Small intestine (tissue), 16 donors: ENCODE measurements at places on chromosomes 3 and 15.
A peak's percentile ranks its signal among the peaks of the same experiment; 100 is the strongest.

DNA sequence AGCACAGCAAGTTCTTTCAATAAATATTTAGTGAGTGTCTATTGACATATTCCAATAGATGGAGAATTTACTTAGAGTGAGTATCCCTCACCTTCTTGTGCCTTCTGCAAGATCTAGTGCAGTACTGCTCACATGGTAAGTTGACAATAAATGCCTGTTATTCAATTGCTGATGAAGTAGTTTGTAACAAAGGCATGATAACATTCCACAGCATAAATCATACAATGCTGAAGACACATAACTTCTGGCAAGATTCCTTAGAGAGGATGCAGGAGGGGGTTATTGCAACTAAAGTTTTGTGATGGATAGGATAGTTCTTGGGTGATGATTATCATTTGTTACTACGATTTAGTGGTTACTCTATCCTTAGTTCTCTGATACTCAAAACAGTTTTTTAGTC, 112.2 kb upstream of the RBMS3 start:
- H3K4me3 ChIP-seq: no peak overlapping the region

- H3K36me3 ChIP-seq: no peaks in the 10 kb centered on the region
- no peak overlapping the region for H3K4me3 ChIP-seq
- DNase-seq: no peak
- H3K4me1 ChIP-seq: no peaks in the 10 kb centered on the region
- no peaks in the 10 kb centered on the region for H3K27me3 ChIP-seq
Measured at GRCh38 chr3:176992978-176993377, 204.3 kb downstream of the TBL1XR1 start.

GRCh38 chr15:22951381-22952280, 28.5 kb downstream of the CYFIP1 start:
- H3K27ac ChIP-seq: peak overlapping the region; percentile 46
- no peaks in the 10 kb centered on the region for H3K4me1 ChIP-seq
- H3K4me3 ChIP-seq: no peak overlapping the region

DNA sequence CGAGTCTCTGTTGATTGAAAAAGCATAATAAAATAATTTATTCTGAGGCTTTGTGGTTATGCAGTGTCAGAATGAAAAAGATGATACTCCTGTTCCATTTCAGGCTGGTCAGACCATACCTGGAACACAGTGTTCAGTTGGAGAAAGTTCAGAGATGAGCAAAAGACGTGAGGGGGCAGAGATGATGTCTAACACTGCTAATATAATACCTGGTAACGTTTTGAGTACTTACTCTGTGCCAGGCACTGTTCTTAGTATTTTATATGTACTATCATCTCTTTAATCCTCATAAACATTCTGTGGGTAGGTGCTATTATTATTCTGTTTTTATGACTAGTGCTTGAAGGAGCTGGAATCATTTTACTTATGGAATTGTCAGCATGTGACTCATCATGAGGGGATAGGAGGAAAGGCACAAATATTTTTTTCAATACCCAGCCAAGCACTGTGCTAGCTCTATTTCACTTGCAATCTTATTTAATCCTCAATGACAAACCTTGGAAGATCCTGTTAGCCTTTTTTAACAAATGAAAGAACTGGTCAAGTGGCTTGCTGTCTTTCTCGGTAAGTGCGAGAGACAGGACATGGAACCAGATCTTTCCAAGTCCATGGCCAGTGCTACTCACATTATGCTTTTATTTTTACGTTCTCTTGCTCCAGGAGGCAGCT, 31.8 kb downstream of the IQGAP1 start:
- no peak for DNase-seq
- peaks cover 5% of the 10 kb centered on the region for H3K4me1 ChIP-seq
- H3K4me3 ChIP-seq: no peak overlapping the region
- no peaks in the 10 kb centered on the region for H3K36me3 ChIP-seq
- no peaks in the 10 kb centered on the region for H3K27me3 ChIP-seq

DNA sequence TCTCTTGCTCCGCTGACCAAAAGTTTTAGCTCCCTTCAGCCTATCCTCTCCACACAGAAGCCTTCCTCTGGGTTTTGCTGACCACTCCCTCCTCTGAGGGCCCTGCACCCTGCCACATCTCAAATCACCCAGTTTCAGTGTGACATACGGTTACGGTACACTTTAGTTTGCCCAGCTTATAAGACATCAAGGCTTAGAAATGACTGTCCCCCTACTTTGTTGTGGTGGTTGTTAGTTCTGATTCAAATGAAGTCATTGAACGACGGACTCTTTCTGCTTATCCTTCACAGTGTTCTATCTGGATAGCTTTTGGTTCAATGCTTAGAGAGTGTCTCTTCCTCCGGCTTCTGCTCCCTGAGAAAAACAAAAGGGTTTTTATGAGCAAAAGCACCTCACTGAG, 68.0 kb upstream of the NDUFB4 start:
- no peaks in the 10 kb centered on the region for H3K4me1 ChIP-seq
- H3K4me3 ChIP-seq: no peak overlapping the region
- no peaks in the 10 kb centered on the region for H3K27me3 ChIP-seq
- no peak overlapping the region for H3K27ac ChIP-seq
- H3K36me3 ChIP-seq: no peaks in the 10 kb centered on the region

- no peaks in the 10 kb centered on the region for H3K27me3 ChIP-seq
- H3K4me1 ChIP-seq: no peaks in the 10 kb centered on the region
- no peak overlapping the region for H3K4me3 ChIP-seq
- DNase-seq: no peak
- no peak overlapping the region for H3K27ac ChIP-seq
Measured at GRCh38 chr3:25084016-25084415, 344.0 kb upstream of the RARB start.

DNA sequence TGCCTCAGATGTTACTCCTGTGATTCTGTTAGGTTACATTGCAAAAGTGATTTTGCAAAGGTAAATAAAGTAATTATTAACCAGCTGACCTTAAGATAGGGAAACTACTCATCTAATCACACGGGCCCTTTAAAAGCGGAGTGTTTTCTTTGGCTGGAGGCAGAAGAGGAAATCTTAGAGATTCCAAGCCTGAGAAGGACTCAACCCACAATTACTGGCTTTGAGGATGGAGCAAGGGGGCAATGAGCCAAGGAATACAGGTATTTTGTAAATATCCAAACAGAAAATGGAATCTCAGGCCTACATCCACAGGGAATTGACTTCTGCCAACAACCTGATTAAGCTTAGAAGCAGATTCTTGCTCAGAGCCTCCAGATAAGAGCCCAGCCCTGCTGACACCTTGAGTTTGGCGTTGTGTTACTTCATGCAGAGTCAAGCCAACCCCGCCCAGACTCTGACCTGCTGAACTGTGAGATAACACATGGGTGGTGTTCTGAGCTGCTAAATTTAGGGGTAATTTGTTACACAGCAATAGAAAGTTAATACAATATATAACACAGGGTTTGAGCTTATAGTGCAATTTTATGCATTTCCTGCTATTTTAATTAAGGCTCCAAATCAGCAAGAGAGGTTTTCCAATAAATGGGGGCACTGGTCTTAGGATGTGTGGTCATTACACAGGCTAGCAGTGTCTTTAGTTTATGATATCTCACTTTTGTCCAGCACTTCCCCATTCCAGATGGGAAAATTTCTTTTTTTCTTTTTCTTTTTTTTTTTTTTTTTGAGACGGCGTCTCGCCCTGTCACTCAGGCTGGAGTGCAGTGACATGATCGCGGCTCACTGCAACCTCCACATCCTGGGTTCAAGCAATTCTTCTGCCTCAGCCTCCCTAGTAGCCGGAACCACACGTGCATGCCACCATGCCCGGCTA, 19.5 kb downstream of the NFKBIZ start:
- H3K27me3 ChIP-seq: no peaks in the 10 kb centered on the region
- H3K36me3 ChIP-seq: no peaks in the 10 kb centered on the region
- H3K4me3 ChIP-seq: no peak overlapping the region
- peak overlapping the region; percentile 36 for H3K27ac ChIP-seq
- H3K4me1 ChIP-seq: peaks cover 2% of the 10 kb centered on the region

DNA sequence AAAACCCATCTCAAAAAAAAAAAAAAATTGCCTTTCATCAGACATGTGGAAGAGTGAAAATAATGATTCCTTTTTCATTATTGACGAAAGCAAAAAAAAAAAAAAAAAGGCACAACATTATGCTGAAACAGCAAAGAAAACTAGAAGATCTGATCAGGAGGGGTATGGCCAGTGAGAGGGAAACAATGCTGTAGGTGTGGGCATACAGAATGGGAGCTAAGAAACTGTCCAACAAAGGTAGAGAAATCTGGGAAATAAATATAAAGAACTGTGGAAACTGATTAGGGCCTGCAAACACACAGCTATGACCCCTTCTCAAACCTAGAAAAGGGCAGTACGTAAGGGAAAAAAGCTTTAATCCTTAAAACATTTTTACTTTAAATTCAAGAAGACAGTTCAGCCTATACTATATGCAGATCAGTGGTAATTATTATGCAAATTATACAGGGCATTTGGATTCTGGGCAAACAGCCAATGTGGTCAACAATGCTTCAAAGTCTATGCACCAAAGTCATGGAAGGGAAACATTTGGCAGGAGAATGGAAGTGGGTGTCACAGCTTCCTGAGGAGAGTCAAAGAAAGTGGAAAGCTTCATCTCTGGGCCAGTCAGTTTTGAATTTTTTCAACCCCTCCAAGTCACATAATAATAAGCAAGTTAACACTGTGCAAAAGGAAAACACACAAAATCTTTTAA, 68.3 kb upstream of the SLC12A8 start:
- H3K4me1 ChIP-seq: no peaks in the 10 kb centered on the region
- no peaks in the 10 kb centered on the region for H3K36me3 ChIP-seq
- DNase-seq: no peak
